Fibroblast of skin of left biceps (primary cell): ENCODE measurements at places on chromosomes 1 and 21.
A peak's percentile ranks its signal among the peaks of the same experiment; 100 is the strongest.

- peak; percentile 76 for DNase-seq
These were observed 9.1 kb upstream of the PADI2 start for GRCh38 chr1:17128361-17128760.

- DNase-seq, result no peak
These were observed 46.3 kb downstream of the HTR6 start for GRCh38 chr1:19710825-19711611.

DNA sequence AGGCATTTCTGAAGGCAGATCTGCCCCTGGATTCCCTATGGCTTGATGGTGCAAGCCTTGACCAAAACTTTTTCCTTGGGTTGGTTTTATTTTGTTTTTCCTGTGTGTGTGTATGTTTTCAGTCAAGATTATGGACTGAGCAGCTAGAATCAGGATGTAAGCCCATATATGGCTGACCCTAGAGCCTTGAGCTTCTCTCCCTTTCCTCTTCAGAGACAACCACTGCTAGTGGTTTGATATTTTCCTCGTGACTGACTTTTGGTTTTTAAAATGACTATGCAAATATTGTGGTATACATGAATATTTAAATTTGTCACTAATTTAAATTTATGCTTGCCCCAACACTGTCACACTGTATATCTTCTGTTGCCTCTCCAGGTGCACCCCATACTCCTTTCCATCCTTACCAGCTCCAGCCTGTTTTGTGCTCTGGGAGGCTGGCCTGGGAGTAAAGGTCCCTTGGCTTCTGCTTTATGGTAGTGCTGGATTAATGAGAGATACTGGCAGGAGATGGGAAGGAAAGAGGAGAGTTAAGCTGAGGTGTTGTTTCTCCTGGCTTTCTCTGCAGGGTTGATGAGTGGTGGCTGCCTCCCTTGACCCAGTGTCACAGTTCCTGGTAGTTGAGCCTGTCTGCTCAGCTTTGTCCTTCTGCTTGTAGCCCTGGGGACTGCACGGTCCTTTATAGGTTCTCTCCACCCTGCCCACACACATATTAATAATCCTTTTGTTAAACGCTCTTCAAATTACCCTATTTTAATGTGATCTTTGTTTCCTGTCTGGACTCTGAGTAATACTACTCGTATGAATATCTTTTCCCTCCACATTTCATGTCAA is 44.4 kb downstream of the RWDD3 start:
- DNase-seq, result no peak

- DNase-seq, result no peak
These were observed 73.3 kb upstream of the SLC44A3 start for GRCh38 chr1:94746635-94747525.

DNA sequence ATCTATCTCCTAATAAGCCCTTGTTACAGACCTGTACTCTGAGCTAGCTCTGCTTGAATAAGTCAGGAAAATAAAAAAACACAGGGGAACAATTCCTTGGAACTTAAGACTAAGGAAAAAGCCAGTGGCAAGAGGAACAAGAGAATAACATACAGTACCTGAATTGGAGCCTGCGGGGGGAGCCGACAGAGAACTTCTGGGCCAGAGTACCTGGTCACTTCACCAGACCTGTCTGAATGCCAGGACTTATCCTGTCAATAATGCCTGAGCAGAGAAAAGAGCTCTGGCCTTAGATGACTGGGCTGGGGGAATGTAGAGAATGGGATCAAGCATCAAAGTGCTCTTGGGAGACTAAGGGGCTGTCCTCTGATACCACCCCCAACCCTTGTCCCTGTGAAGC is 15.1 kb downstream of the PEA15 start:
- DNase-seq, result no peak

DNA sequence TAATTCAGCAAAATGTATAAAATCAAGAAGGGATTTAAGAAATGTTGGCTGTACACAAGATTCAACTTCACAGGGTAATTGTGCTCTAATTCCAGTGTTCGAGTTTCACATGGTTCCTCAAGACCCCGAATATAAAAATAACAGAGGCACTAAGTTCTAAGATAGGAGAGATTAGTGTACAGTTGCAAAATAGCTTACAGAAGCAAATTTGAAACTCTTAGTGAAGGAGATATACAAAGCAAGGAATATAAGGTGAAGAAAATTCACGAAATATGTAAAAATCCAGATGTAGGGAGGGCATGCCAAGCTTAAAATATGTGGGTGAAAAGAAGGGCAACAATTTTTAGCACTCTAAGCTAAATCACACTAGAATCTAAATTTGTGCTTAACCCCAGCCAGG is 29.4 kb downstream of the TOR1AIP2 start:
- DNase-seq, result no peak

- no peak for DNase-seq
These were observed 1.2 kb upstream of the ZNF124 start for GRCh38 chr1:247172996-247173395.
